NCI-H1092 treated with DMSO at 0.1 percent for 48 hours (cell line): ENCODE measurements at places on chromosomes 1 and 21.

GRCh38 chr1:101130673-101131072 is 105.1 kb upstream of the DPH5 start:
- DNase-seq = no peak

DNA sequence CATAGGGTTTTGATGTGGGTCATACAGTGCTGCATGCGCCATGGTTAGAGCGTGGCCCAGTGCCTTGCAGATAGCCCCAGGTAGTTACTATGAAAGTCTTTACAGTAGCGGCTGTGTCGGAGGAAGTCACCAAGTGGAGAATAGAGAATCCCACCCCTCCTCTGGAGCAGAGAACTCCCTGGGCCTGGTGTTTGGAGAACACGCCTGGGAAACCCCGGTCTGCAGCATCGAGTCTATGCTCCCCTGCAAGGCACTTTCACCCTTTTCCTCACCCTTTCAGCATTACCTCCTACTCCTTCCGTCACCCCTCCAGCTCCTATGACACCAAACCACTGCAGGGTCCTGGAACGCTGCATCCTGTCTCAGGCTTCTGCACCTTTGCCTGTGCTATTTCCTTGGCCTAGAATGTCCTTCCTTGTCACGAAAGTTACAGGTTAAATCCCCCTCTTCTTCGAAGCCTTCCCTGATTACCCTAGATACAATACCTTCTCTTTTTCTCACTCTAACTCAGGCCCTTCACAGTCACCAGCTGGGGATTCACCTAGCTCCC is 2.7 kb upstream of the SLC1A7 start:
- DNase-seq = no peak

- DNase-seq = peak; percentile 65
Measured at GRCh38 chr1:31422505-31423319, 9.7 kb downstream of the SERINC2 start.

DNA sequence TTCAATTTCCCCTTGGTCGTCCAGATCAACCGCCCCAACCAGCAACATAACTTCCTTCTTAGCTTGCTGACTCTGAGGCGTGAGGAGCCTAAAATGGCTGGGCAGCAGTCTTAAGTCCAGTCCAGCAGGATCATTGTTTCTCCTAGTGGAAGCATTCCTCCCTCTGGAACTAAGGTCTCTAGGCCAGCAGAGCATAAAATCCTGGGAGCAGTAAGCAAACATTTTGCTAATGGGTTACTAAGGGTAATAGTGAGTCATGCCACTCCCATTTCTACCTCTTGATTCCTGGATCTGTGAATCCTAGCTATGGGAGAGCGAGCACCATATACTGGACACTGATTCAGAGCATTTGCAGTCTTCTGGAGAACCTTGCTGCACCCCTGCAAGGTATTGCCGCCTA is 59.9 kb downstream of the ADSS2 start:
- no peak for DNase-seq

DNA sequence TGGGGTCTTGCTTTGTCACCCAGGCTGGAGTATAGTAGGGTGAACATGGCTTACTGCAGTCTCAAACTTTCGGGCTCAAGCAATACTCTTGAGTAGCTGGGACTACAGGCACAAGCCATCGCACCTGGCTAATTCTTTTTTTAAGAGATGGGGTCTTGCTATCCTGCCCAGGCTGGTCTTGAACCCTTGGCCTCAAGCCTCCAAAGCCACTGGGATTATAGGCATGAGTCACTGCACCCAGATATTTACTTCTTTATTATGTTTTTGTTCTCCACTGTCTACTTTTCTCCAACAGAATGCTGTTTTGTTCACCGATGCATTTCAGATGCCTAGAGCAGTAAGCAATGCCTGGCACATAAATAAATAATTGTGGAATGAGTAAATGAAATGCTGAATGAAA is 72.4 kb downstream of the ADCY10 start:
- no peak for DNase-seq

DNA sequence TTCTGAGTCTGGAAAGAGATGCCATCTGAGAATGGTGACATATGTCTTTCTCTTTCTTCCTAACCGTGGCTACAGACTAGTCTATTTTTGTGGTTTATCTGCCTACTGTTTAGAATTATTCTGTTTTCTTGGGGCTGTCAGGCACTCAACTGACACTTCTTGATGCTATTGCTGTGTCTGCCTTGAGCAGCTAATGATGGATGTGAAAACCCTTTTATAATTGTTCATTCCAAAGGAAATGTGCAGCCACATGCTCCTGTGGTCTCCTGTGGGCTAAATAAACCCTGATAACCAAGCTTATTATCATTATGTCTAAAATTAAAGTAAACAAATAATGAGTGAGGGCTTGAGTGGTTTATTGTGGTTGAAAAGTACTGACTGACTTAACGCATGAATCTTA is 52.7 kb upstream of the CXADR start:
- DNase-seq = no peak

GRCh38 chr1:215878843-215879242 is 311.7 kb downstream of the KCTD3 start:
- DNase-seq = no peak

DNA sequence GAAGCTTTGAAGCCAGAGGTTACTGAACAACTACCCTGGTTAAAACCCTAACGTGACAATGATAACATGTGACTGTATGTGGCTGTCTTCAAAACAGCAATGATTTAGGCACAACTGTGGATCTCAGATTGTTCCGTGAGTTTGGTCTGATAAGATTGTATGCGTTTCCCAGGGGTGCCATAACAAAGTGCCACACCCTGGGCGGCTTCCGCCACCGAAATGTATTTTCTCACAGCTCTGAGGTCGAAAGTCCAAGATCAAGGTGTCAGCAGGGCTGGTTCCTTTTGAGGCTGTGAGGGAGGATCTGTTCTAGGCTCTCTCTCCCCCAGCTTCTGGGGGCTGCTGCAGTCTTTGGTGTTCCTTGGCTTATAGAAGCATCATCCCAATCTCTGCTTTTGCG is 29.5 kb upstream of the ERG start:
- no peak for DNase-seq

DNA sequence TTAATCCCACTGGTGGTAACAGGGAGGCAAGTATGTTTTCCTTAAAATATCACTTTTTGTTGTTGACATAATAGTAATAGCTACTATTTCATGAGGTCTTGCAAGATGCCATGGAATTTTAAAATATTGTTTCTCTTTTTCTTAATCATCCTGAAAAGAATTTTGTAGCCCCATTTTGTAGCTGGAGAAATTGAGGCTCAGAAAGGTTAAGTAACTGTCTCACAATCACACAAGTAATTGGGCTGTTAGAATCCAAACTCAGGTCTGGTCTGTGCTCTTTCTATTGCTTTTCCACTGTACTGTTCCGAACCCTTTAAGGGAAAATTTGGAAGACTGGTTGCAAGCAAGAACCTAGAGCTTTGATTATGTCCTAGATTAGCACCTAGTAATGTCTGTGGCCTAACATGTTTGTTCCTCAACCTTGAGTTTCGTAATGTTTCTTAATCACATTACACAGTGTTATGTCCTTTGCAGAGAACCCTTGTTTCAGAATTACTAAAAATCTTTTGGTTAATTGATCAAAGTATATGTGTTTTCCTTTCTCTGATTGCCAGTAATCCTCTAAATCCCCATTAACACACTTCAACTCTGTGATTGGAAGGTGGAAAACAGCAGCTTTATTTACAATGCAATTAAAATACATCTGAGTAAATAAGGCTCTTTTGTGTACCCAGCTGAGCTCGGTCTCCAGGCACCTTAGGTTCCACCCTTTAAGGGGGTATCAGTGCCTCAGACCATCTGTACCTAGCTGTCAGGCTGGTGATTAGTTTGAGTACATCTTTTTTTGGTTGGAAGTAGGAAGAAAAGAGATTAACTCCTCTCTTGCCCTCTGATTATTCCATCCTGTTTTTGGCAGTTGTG is 10.4 kb downstream of the LRRC42 start:
- DNase-seq = peak; percentile 93

GRCh38 chr21:40054403-40054802 is 187.2 kb downstream of the PCP4 start:
- peak; percentile 99 for DNase-seq

GRCh38 chr1:216830424-216831210 is 107.4 kb upstream of the ESRRG start:
- no peak for DNase-seq

- no peak for DNase-seq
Measured at GRCh38 chr21:45957981-45958600, 23.5 kb upstream of the COL6A1 start.

- DNase-seq = peak; percentile 13
Measured at GRCh38 chr1:198359024-198359653, 181.3 kb downstream of the ATP6V1G3 start.

DNA sequence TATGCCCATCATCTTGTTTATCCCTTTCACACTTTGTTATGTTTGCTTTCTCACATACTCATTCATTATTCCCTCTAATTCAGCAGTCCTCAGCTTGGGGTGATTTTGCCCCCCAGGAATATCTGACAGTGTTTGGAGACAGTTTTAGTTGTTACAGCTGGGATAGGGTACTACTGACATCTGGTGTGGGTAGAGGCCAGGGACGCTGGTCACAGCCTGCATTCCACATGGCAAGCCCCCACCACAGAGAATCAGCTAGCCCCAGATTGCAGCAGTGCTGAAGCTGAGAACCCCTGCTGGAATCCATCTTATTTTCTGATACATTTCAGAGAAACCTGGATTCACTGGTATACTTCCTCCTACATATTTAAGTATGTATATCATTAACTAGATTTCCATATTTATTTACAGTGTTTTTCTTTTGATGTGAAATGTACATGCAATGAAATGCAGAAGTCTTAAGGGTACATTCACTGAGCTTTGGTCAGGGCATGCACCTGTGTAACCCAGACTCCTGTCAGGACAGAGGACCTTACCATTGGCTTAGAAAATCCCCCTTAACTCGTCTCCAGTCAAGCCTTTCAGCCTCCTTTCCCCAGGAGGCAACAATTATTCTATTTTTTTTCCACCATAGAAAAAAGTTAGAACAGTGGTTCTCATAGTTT is 68.3 kb downstream of the KIF26B start:
- DNase-seq = no peak

DNA sequence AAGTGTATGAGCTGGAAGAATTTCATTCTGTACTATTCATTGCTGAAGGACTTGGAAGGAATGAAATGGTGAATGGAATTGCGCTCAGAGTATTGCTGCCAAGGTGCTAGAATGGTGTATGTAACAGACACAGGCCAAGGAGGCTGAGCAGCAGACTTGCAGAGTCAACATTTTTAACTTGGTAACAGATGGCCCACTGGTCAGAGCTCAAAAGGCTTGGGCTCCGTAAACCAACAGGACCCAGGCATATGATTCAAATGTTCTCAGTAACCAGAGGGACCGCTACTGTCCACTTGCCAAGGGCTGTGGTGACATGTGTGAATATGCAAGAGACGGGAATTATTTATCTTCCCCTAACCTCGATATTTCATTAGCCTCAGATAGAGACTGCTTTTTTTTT is 28.8 kb upstream of the PTGFRN start:
- DNase-seq = no peak
